Muscle of leg (tissue), 16 donors: ENCODE measurements at places on chromosomes 13 and 19. TPM values are rescaled to one million over a fixed set of nuclear protein-coding genes. Genes with fewer than 3 reads are reported as not detected.

ACTMAP gene
- 11.0 TPM for polyA plus RNA-seq

ZNF345 gene
- polyA plus RNA-seq = 4.3 TPM

RUBCNL gene
- 2.7 TPM for polyA plus RNA-seq

CDX2 gene
- 0.98 TPM for polyA plus RNA-seq

SIGLEC6 gene
- polyA plus RNA-seq = not detected

ZNF253 gene
- 14.0 TPM for polyA plus RNA-seq

WDR62 gene
- polyA plus RNA-seq = 3.3 TPM

CEACAM3 gene
- 0.12 TPM for polyA plus RNA-seq

PLIN5 gene
- polyA plus RNA-seq = 0.83 TPM

KL gene
- polyA plus RNA-seq = 2.5 TPM

C1QTNF9B gene
- polyA plus RNA-seq = 1.4 TPM

- DNase-seq = no peak
Observed at GRCh38 chr19:38709119-38709518, 35.2 kb downstream of the CAPN12 start.

DNA sequence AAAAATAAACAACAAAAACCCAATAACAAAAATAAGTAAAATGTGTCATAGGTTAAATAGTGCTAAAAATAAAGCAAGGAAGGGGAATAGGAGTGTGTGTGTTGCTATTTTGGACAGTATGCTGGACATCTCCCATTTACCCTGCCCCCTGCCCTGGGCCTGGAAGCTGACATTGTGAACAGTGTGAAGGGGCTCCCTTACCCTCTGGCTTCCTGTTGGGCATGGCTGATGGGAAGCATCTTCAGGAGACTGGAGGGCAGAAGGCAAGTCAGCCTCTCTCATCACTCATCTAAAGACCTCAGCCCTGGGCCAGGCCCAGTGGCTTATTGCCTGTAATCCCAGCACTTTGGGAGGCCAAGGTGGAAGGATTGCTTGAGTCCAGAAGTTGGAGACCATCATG lies 26.7 kb downstream of the KCTD15 start:
- DNase-seq = no peak

- DNase-seq = no peak
Observed at GRCh38 chr13:51811046-51811445, 7.1 kb upstream of the DHRS12 start.

GRCh38 chr13:76968041-76968440 lies 19.7 kb downstream of the ACOD1 start:
- DNase-seq = peak; percentile 79

- DNase-seq = no peak
Observed at GRCh38 chr13:99363949-99364348, 56.8 kb upstream of the GPR183 start.

- DNase-seq = no peak
Observed at GRCh38 chr13:75959861-75960481, 323.8 kb downstream of the LMO7 start.

GRCh38 chr13:38519229-38519911 lies 167.5 kb upstream of the FREM2 start:
- DNase-seq = no peak

DNA sequence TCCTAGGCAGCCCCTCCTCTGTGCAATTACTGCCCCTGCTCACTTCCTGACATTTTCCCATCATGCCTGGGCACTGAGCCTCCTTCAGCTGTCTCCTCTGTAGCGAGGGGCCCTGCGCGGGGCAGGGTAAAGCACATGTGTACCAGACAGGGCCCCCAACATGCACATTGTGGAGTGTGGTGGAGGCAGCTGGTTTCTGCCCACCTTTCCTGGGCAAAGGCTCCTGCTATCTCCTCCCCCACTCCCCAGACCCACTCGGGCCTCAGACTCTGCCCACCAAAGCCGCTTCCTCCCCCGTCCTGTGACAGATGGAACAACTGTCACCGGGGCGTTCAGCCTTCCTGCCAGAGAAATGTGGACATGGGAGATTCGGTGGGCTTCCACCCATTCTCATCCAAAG lies 2.9 kb upstream of the KPTN start:
- DNase-seq = no peak

GRCh38 chr13:36359301-36359950 lies 13.2 kb upstream of the SPART start:
- DNase-seq = no peak

- no peak for DNase-seq
Observed at GRCh38 chr19:10243606-10244005, 8.4 kb upstream of the MRPL4 start.

DNA sequence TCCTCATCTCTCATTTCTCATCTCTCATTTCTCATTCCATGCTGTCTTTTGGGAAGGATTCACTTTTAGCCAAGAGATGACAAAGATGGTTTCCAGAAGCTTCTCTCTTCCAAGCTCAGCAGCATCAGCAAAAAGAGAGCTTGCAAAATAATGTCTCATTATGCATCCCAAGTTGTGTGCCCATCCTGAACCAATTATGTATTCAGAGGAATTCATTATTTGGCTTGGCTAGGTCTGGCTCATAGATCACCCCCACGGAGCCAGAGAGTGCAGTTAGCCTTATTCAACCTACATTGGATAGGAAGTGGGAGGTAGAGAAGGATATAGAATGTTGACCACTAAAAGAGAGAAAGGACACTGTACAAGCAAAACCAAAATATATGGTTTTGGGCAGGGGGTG lies 5.4 kb upstream of the OLFM2 start:
- DNase-seq = no peak

- no peak for DNase-seq
Observed at GRCh38 chr19:13404236-13404635, 102.0 kb downstream of the CACNA1A start.

DNA sequence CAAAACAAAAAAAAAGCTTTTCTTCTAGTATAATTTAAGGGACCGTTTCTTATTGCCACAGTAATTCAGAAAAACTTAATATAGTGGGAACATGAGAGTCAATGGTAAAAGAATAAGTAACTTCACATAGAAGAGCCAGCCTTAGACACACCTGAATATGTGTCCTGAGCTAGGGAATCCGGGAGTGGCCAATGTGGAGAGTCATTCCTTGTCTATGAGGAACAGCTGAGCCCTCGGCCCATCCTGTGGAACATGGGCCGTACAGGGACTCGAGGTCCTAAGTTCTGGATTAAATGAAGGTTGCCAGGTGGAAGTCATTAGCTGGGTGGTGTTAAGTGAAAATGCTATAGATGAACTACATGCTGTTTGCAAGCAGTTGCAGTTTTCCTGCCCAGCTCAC lies 32.2 kb downstream of the EFNB2 start:
- no peak for DNase-seq

DNA sequence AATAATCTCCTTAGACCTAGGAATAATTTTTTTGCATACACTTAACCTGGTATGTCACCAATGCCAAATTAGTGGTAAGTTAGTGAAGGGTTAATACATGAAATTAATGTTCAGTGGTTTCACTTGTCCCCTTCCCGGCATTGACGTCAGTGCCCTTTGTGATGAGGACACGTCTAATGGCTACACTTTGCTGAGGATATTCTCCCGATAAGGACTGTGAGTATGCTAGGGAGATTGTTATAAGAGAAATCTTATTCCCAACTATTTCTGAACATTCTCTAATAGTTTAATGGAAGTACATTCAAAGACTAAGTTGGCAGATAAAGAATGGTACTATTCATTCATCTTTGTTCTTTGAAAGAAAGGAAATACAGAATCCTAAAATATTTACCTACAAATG lies 102.4 kb downstream of the TNFRSF19 start:
- no peak for DNase-seq

DNA sequence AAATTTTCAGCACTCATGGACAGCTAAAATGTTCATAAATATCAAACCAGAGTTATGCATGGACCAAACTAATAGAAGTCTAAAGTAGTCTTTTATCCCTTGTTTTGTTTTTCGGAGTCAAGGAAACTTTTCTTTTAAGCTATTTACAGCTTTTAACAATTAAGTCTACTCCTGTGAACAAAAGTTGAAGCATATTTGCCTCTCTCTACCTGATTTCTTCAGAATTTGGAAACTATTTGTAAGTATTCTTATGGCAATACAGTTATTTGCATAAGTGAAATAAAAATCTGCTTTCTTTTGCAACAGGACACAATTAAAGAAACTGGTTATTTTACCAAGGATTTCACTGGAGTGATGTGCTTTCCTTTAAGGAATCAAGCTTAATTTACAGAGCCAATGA lies 47.1 kb upstream of the ANKRD10 start:
- DNase-seq = no peak

DNA sequence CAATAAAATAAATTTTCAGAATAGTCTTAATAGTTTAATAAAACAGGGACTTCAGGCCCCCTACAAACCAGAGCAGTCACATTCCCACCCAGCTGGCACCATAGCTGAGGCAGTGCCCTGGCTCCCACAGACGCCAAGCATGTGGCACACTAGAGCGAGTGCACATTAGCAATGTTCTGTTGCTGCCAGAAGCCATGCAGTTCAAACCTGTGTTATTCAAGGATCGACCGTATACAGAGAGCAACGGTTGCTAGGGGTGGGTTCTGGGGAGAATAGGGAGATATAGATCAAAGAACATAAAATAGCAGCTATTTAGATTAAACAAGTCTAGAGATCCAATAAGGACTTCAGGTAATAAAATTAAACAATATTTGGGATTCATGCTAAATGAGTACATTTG lies 419.3 kb upstream of the KLHL1 start:
- DNase-seq = peak; percentile 7

DNA sequence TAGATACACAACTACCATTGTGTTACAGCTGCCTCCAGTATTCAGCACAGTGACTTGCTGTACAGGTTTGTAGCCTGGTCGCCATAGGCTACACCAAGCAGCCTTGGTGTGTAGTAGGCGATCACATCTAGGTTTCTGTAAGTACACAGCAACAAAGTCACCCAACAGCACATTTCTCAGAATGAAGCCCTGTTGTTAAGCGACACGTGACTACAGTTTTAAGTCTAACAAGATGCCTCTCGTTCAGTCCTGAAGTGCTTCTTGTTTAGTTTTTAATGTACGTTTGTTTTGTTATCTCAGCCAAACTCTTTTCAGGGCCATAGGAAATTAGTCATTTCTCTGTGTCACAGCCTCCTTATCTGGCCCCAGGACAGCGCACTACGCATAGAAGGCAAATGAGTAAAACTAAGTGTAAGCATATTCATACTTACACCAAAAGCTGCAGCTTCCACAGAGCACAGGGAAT lies 50.0 kb upstream of the GPR183 start:
- no peak for DNase-seq

GRCh38 chr19:30227661-30228112 lies 144.5 kb upstream of the ZNF536 start:
- DNase-seq = peak; percentile 89

GRCh38 chr19:47049307-47049700 lies 880 bp upstream of the TMEM160 start:
- DNase-seq = no peak

DNA sequence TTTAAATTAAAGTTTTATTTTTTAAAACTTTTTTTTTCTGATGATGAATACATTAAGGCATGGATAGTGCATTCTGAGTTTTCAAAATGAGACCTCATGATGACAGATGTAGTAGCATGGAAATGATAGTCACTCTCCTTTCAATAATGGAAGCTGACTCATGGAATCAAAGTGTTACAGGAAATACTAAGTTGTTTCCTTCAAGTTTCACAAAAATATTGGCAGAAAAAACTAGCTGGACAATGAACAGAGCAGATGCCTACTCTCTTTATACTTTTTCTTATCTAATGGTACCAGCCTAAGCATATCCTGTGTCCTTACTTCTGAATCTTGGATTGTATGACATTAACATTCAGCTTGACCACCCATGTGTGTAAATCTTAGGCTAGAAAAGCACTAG lies 1337.3 kb downstream of the PCDH9 start:
- no peak for DNase-seq

DNA sequence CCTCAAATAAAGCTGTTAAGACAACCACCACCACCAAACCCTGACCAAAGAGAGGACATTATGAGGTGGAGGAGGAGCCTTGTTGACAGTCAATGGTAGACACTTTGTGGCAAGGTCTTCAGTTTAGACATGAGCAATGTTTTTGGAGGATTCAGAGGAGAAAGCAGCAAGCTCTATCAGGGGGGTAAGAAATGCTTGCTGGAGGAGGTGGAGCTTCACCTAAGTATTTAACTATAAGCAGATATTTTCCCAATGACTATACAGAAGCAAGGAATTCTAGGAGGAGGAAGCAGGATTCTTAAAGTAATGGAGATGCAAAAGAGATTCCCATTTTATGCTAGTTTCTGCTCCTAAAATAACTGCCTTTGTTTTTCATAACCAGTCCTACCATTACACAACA lies 74.2 kb downstream of the TRPC4 start:
- DNase-seq = no peak

DNA sequence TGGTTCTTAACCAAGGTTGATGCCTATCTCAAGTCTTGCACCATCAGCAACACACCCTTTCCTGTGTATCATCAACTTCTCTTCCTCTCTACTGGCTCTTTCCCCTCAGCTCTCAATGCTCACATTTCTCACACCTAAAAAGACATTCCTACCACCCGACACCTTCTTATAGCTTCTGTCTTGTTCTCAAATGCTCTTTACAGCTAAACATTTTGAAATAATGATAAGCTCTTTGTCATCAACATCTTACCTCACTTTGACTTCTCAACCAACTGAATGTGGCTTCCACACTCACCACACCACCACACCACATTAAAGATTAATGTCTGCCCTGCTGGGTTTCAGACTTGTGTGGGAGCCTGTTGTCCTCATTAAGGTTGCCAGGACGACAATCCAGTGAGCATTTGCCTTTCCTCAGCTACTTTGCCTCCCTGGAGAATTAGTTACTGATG lies 67.8 kb downstream of the RXFP2 start:
- no peak for DNase-seq

GRCh38 chr19:40366697-40367561 lies 18.4 kb downstream of the PLD3 start:
- DNase-seq = peak; percentile 42

DNA sequence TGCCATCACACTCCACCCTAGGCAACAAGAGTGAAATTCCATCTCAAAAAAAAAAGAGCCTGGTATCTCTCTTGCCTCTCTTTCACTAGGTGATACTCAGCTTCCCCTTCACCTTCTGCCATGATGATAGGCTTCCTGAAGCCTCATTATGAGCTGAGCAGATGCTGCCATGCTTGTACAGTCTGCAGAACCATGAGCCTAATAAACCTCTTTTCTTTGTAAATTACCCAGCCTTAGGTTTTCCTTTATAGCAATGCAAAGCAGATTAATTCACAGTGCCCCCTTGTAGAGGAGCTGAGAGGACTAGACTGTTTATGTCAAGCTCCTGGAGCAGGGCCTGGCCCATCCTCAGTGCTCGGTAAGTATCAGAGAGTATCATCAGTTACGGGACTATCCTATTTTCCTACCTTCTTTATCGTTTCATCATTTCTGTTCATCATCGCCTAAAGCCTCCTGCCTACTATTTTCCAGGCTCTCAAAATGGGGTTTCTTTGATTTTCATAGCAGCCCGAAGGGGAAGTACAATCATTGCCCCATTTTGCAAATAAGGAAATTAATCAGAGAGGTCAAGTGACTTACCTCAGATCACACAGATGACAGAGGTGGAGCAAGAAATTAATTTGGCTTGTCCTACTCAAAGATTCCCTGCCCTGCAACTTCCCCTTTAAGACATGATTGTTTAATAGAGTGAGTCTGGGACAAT lies 33.5 kb upstream of the IGSF23 start:
- no peak for DNase-seq

- DNase-seq = no peak
Observed at GRCh38 chr19:28492621-28493020, 720.3 kb downstream of the UQCRFS1 start.

- no peak for DNase-seq
Observed at GRCh38 chr19:34241513-34242337, 12.6 kb upstream of the GARRE1 start.

- no peak for DNase-seq
Observed at GRCh38 chr19:35955881-35956634, 19.9 kb downstream of the LRFN3 start.
